ENCODE measurements at places on chromosomes 5 and 9.
A peak's percentile ranks its signal among the peaks of the same experiment; 100 is the strongest.

DNA sequence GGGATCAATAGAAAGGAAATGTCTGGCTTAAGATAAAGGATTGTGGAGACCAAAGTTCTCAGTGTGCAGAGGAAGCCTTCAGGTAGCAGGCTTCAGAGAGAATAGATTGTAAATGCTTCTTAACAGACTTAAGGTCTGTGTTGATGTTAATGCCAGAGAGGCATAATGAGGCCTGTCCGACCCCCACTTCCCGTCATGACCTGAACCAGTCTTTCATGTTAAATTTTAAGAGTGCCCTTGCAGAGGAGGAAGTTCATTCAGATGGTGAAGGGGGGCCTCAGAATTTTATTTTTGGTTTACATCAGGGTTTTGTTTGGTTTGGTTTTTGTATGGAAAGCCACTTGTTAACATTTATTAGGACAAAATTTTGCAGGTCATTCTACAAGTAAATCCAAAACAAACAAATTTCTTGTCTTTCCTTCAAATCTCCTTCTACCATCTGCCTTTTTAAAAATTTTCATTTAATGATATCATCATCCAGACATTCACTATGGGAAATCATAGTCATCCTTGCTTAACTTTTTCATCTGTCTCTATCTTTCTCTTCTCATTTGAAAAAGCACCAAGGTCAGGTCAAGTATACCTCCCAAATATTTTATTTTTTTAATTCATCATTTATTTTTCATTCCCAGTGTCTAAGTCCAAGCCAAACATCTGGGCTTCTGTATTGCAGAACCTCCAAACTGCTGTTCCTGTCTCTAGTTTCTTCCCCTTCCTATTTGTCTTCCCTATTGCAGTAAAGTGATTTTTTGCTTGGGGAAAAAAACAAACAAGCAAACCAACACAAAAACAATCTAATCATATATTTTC is 6.9 kb upstream of the ABCA1 start:
- peak; percentile 68 for ATAC-seq

- ATAC-seq, result no peak
Measured at GRCh38 chr5:155290937-155291336, 277.4 kb downstream of the KIF4B start.

- peak; percentile 91 for ATAC-seq
Measured at GRCh38 chr9:101486693-101487442, 46.8 kb upstream of the RNF20 start.

DNA sequence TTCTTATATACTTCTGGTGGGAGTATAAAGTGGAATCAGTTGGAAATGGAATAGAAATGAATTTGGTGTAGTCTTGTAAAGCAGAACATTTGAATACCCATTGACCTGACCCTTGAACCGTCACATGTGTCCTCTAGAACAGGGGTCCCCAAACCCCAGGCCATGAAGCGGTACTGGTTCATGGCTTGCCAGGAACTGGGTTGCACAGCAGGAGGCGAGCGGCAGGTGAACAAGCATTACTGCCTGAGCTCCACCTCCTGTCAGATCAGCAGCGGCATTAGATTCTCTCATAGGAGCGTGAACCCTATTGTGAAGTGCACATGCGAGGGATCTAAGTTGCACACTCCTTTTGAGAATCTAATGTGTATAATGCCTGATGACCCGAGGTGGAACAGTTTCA is 80.0 kb downstream of the RANBP17 start:
- ATAC-seq, result no peak

DNA sequence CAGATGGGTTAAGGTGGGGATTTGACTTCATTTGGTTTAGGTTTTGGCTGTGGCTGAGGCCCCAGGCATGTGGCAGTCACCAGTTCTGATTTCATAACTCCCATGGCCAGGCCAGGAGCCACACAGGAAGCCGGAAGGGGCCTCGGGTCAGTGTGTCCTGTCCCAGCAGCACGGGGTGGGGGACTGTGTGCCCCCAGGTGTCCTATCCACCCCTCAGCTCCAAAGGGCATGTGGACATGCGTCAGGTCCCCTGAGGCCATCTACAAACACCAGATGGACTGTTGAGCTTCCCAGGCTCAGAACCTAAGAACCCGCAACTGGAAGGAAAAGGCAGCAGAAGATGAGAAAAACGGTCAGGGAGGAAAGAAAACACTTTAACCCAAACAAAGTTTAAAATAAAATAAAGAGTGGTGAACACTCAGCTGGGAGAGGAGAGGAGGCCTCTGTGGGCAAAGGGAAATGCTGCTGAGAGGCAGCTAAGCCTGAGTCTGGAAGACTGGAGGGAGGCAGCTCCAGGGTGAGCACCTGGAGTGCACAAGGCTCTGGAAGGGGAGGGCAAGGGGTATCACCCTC is 260.8 kb downstream of the AUH start:
- ATAC-seq, result no peak

DNA sequence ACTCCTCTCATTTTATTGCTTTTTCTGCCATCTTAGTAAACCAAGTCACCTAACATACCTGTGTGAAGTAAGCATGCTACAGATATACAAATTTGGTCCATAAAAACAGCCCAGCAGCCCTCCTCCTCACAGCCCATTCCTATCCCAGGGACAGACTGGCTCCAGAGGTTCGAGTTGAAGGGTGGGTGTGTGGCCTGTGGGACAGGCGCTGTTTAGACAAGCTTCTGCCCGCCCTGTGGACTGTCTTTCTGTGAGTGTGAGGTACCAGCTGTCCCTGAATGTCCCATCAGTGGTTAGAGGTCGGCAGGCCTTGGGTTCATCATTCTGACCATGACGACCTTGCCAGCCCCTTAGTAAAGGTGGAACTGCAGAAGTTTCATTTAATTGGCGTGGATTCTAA is 82.0 kb downstream of the WNK2 start:
- no peak for ATAC-seq

DNA sequence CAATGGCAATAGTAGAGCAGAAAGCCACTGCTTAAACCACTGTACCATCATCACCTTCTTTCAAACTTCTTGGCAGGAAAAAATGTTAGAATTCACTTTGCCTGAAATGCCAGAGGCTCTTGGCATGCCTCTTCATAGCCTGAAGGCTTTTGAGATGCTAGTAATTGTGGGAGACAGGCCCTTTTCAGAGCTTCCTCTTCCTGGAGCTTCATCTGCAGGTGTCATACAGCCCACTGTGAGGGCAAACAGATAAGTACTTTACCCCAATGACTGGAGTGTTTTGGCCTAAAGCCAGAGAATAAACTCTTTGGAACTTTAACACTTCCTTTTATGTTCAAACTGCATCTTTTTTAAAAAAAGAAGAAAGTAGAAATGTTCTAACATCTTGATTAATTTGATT is 81.3 kb upstream of the TMEM171 start:
- ATAC-seq, result no peak

DNA sequence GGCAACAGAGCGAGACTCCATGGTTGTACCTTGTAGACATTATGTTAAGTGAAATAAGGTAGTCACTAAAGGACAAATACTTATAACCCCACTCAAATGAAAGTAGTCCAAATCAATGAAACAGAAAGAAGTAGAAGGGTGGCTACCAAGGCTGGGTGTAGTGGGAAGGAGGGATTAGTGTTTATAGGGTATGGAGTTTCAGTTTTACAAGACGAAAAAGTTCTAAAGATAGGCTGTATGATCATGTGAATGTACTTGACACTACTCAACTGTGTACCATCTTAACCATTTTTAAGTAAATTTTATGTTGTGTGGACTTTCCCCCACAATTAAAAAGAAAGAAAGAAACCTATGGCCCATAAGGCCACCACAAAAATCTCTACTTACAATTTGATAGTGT is 32.2 kb downstream of the ALDH7A1 start:
- no peak for ATAC-seq

GRCh38 chr5:116497631-116498030 is 77.0 kb downstream of the SEMA6A start:
- ATAC-seq, result no peak

DNA sequence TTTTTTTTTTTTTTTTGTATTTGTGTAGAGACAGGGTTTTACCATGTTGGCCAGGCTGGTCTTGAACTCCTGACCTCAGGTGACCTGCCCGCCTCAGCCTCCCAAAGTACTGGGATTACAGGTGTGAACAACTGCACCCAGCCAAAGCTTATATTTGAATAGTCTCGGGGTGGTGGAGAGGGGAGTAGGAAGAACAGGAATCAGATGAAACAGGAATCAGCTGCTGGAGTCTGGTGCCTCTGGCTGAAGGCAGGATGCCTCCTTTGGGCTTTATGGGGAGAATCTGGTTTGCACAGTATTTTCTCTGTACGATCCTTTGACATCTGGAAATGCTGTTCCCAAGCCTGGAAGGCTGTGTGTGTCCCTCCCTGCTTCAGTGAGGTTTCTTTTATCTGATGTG is 10.9 kb downstream of the C5orf52 start:
- ATAC-seq, result no peak

GRCh38 chr5:141564216-141564692 is 54.5 kb downstream of the DIAPH1 start:
- peak; percentile 79 for ATAC-seq

DNA sequence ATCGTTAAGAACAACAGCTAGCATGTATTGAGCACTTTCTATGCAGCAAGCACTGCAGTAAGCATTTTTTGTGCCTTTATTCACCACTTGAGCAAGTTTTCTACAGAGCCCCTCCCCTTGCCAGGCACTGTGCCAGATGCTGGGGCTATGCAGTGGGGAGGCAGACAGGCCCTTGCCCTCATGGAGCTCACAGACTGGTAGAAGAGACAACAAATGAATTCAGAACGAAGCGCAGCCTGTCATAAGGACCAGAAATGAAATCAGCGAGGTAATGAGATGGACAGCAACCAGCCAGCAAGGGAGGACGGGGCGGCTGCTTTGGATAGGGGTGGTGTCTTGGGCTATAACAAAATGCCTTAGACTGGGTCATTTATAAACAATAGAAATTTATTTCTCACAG is 68.8 kb downstream of the C9orf50 start:
- ATAC-seq, result no peak

DNA sequence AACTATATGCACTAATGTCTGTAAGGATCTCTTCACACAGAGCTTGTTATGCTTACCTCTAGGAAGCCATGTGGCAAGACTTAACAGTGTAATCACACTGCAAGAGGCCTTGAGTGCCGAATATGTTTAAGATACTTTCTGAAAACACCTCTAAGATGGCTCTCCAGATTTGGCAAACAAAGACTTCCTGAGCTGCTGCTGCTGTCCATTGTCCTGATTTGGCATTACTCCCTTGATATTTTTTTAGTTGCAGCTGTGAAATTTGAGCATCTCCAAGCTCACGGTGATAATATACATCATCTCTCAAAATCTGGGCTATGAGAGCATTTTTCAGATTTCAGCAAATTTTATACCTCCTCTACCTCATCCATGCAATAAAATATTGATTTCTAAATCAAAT is 384.5 kb upstream of the CDH6 start:
- ATAC-seq, result no peak

DNA sequence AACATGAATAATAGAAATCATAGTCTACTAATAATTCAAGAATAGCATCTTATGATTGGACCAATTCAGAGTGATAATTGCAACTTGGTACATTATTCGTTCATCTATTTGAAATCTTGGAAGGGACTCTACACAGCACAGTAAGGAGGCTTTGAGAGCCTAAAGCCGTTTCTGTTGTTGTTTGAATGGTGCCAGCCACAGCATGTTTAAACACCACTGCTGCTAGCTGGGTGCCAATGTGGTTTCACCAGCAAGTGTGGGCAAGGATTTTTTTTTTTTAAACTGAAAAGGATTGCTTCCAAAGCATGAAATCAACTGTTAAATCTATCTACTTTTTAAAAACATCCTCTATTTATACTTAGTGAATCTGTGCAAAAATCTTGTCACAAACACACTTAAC is 253.9 kb upstream of the MAP3K1 start:
- no peak for ATAC-seq

DNA sequence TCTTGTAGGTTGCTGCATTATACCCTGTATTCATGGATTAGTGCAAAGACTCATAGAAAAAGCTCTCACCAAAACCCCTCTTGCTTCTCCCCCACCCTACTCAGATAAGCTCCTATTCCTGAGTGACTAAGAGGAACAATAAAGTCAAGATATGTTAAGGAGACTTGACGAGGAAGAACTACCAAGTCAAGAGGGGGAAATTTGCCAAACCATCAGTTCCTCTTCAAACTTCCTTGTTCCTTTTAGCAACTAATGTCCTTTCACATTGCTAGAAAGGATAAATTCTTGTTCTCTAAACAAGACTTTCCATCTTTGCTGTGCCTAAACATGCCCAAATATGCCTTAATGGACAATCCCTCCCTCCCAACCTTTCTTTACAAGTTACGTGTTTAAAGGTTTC is 27.0 kb downstream of the CNOT8 start:
- no peak for ATAC-seq

DNA sequence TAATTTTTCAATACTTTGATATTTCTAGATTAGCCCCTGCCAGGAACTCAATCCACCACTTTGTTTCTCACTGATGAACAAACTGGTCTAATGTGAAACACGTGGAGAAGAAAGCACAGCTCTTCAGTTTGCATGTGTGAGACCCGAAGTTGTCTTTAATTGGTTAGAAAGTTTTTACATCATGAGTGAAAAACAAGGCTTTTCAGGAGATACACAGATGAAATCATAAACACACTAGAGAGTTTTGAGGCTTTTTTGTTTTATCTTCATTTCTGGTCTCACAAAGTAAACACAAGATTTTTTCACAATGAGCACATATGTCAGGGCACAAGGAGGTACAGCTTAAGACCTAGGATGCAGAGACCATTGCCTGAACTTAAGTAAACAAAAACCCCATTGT is 84.5 kb upstream of the MOCS2 start:
- ATAC-seq, result no peak

DNA sequence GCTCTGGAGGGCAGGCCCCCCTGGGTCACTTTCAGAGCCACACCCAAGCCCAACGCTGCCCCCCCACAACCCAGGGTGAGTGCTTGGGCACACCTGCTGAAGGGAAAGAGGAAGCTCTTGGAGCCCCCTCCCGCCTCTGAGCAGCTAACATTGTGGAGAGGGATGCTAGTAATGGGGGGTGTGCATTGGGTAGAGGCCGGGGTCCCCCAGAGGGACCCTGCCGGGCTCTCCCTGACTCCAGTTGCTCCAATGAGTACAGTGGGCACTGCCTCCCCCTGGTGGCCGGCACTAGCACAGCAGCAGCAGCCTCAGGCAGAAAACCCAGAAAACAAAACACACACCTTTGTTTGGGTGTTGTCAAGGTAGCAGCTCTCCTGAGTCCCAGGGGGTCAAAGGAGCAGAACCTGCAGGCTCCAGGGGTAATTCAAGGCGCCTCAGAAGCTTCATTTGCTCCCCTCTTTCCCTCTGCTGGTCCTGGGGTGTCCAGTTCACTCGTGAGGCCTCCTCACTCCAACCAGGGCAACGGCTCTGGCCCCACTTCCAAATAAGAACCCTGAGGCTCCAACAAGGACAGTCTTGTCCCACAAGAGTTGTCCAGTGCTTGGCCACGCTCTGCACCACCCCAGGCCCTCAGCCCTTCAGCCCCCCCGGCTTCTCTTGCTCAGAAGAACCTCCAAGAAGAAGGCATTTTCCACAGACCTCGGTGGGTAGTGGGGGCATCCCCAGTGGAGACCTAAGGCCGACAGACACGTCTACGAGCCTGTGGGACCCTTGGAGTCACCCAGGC is 16.1 kb downstream of the GBGT1 start:
- ATAC-seq, result peak; percentile 57

- ATAC-seq, result no peak
Measured at GRCh38 chr5:95924720-95925377, 36.8 kb downstream of the ELL2 start.

- ATAC-seq, result peak; percentile 36
Measured at GRCh38 chr9:76926846-76927245, 20.9 kb upstream of the PRUNE2 start.

All from SK-N-SH treated with all-trans-retinoic acid at 6 μM for 48 hours (cell line).